ENCODE measurements at places on chromosomes 1 and 21.

DNA sequence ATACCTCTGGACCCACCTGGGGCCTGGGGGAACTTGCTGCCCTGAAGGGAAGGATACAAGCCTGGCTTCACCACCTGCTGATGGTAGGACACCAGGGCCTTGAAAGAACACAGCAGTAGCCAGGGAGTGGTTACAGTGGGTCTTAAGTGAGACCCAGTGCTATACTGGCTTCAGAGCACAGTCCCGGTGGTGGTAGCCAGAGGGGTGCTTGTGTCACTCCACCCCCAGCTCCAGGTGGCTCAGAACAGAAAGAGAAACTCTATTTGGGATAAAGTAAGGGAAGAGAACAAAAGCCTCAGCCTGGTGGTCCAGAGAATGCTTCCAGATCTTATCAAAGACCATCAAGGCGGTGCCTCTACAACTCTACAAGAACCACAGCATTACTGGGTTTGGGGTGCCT lies 37.2 kb downstream of the VAV3 start:
- no peak for DNase-seq

- no peak for DNase-seq
Observed at GRCh38 chr21:45295576-45296365, 8.1 kb upstream of the POFUT2 start.

DNA sequence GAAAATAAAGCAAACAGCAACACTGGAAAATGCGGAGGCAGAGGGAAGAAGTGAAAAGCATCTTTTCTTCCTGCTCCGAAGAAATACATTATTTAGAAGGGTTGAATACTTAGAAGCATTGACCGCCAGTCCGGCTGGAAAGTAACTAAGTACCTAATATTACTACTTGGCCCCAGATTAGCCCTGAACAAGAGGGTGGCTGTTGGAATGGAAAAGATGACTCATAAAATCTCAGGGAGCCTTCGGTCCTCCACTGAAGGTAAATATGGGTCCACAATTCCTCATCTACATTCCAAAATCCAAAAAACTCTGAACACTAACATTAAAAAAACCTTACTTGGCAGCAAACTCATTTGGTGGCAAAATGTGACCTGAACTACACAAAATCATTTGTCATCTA lies 40.1 kb downstream of the BCAR3 start:
- DNase-seq, result no peak

GRCh38 chr1:90443354-90443753 lies 273.7 kb downstream of the BARHL2 start:
- no peak for DNase-seq

GRCh38 chr1:119010201-119010600 lies 22.1 kb upstream of the TBX15 start:
- DNase-seq, result no peak

- DNase-seq, result no peak
Observed at GRCh38 chr1:180157576-180158057, 2.9 kb downstream of the QSOX1 start.

- DNase-seq, result no peak
Observed at GRCh38 chr1:11759791-11760190, 2.2 kb upstream of the C1orf167 start.

DNA sequence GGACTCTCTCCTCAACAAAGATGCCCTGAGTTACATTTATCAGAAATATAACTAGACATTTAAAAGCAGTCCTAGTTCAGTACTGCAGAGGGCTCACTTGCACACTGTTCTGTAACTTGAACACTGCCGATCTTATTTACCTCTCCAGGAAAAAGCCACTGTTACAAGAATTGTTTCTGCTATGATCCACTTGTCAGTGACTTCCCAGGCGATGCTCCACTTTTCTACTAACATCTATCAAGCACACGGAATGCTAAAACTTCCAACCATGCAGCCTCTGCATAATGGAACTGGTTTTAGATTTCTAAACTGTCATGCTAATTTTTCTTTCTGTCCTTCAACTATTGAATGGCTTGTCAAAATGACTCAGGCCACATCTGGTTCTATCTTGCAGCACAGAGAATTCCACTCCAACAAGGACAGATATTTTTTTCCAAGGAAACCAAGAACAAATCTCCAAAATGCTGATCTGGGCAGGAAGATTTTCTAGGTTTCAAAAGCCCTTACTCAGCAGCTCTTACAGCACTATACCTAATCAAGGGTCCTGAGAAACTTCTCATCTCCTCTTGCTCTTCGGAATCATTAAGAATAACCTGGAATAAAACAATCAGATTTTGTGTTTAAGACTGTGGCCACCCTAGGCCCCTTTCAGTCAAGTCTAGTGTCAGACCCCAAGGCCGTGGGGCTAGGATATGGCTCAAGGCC lies 9.9 kb downstream of the SEC16B start:
- DNase-seq, result no peak

GRCh38 chr1:236862615-236863211 lies 67.6 kb downstream of the MTR start:
- no peak for DNase-seq

GRCh38 chr1:222285526-222285925 lies 262.4 kb downstream of the HHIPL2 start:
- DNase-seq, result no peak
